Ascending aorta (tissue), 2 donors: ENCODE measurements at places on chromosomes 11 and 22.
A peak's percentile ranks its signal among the peaks of the same experiment; 100 is the strongest.

DNA sequence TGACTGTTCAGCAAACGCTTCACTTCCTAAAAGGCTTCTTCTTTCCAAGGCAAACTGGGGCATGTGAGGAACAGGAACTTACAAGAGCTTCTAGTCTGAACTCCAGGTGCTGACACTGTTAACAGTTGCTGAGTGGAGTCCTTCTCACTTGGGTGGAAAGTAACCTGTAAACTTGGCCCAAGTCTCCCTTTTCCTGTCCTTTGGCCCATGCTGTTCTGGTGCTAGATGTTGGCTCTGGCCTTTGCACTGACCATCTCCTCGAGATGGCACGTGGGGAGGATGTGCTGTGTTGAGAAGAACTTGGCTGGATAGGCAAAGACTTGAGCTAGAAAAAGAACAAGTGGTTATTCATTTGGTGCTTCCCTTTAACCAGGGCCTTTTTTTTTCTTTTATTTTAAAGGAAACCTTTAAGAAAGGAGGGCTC, 53.6 kb downstream of the PTPRJ start:
- DNase-seq: no peak

GRCh38 chr11:113105592-113105991, 144.4 kb downstream of the NCAM1 start:
- DNase-seq: no peak

GRCh38 chr22:40210818-40211217, 33.1 kb downstream of the TNRC6B start:
- DNase-seq: no peak

DNA sequence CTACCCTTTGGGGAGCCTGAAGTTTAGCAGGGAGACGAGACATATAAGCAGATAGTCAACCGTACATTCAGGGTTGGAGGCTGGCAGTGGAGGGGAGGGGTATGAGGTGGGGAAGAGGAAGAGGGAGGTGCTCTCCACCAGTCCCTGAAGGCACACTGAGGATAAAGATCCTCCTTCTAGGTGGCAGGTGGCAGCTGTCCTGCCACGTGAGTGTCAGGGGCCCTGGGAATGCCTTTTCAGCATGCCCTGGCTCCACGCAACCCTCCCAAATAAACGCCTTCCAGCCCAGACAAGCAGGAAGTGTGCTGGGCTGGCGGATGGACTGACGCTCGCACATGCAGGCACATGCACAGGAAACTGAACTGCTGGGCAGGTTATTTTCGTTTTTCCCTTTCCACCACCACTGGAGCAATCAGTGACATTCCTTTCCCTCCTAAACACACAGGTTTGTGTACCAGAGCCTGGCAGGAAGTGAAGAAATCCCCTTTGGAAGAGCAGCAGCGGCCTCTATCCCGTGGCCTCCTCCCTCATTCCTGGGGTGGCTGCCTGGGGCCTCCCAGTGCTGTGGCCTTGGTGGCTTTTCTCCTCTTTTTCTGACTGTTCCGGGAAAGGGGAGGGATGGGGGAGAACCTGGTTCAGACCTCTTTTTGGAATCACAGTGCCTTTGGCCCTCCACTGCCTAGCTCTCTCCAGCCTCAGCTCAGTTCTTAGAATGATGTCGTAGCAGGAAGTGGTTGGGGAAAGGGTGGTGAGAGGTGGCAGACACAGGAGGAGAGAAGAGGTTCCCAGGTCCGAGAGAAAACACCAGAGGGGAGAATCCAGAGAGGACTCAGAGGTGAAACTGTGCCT, 157.0 kb upstream of the TIMP3 start:
- peak; percentile 75 for DNase-seq

- no peak for DNase-seq
These were observed 21.9 kb downstream of the MRPL23 start for GRCh38 chr11:1969035-1969434.

DNA sequence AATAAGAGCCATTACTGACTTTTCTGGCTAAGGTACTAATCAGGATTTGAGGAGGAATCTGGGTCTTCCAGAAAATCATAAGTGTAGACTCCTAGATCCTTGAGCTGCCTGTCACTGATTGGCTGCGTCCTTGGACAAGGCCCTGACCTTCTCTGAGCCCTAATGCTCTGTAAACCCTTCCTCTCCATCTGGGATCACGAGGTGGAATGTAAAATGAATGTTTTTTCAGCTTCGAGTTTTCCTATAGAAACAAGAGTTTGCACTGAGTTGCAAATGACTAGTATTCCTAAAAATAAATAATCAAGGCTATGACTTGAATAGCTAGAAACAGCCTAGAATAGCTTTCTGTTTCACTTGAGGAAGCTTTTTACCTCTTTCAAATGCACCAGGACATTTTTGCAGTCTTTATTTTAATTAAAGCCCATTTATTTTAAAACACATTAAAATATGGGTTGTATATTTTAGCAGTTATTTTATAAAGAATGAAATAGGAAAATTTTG, 1.1 kb upstream of the DIXDC1 start:
- no peak for DNase-seq

DNA sequence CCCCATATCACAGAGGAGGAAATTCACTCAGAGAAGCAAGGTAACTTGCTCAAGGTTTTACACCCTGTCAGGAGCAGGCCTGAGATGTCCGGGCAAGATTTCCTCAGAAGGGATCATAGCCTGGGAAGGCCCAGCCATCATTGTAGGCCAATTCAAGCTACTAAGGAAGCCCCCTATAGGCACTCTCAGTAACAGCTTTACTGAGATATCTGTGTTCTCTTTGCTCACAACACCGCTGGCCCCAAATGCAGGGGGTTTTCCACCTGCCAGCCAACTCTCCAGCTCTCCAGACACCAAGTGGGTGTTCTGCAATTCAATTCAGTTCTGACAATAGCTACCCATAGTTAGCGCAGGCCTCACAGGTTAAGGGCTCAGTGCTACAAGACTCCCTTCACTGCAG, 84.0 kb downstream of the SLC36A4 start:
- no peak for DNase-seq

DNA sequence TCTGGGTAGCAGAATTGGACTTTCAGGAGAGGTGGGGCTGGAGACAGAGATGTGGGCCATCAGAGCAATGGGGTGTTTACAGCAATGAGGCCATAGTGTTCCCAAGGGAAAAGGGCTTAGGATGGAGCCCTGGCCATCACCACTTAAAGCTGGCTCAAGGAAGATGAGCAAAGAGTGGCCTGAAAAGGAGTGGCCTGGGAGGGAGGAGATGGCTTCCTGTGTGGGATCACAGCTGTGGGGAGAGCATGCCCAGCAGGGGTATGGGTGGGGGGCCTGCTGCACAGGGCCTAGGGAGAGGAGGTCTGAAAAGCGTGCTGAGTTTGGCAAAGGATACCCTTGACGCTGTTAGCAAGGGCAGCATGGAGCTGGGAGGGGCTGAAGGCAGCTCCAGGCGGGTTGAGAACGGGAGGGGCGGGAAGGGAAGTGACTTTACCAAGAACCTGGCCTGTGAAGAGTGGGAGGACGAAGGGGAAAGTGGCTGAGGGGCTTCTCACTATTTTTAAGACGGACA, 13.9 kb downstream of the LRRC32 start:
- DNase-seq: peak; percentile 65

DNA sequence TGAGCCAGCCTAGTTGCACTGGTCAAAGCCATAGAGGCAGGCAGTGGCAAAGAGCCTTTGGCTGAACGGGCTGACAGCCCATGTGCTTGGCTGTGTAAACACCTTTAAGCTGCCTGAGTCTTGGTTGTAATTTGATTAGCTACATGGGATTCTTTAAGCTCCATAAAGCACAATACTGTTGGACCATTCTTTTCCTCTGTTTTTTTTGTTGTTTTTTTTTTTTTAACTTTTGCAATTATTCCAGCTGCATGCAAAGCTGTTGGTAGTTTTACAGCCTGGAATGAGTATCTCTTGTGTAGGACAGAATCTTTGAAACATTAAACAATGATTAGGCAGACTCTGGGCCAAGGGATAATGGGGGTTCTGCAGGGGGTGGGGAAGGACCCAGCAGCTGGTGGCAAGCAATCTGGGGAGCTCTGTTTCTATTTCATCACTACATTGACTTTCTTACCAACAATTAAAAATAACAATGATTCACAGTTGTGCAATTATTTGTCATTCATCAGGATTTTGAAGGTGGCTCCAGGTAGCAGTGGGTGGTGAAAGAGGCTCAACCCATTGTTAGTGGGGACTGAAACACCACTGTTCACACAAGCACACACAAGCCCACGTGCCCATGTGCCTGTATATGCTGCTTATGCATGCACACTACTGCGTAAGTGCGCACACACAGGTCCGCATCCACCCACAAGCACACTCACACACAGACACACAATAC, 69.5 kb upstream of the CSNK2A3 start:
- DNase-seq: no peak

DNA sequence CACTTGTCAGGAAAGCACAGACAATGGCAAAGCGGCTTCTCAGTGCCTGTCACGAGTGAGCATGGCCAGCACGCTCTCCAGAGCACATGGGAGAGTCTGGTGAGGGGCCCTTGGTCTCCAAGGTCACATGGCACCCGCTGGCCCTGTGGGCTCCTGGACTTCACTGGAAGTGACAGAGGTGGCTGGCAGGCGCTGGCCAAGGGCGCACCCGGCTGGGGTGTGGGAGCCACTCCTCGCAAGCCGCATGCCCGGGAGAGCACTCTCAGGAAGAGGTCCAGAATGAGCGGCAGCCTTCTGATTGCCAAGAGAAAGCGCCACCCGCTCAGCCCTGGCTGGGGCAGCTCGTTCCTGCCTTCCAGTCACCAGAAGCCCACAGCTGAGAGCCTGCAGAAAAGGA, 17.1 kb upstream of the MOB2 start:
- DNase-seq: no peak

GRCh38 chr11:74446532-74446938, 20.8 kb downstream of the KCNE3 start:
- no peak for DNase-seq

DNA sequence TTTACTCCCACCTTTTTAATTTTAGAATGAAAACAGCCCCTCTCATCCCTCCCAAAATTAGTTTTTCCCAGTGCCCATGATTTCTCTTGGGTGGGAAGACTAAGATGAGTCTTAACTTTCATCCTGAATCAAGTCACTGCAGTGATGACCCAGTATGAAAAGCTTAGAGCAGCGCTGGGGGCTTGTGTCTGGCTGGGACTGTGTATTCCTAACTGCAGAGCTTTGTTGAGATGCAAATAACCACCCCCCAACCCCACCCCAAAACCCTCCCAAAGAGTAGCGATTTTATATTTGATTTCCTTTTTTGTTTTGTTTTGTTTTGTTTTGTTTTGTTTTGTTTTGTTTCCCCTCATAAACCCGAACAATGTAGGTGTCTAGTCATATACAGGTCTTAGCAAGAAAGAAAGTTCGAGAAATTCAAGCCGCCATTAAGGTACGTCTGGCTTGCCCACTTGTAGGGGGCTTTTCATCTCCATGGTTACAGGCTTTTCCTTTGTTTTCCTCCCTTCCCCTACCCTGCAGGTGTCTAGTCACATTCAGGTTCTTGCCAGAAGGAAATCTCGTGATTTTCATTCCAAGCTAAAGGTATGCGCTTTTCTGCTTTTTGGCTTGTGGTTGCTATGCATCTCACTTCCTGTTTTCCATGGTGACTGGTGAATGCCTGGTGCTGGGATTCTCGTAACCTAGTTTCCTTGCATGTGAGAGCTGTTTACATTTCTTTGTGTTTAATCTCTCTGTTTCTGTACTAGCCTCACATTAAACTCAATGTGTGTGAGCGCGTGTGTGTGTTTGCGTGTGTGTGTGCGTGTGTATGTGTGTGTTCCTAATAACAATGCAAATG, 144.6 kb upstream of the RASSF10 start:
- DNase-seq: no peak

DNA sequence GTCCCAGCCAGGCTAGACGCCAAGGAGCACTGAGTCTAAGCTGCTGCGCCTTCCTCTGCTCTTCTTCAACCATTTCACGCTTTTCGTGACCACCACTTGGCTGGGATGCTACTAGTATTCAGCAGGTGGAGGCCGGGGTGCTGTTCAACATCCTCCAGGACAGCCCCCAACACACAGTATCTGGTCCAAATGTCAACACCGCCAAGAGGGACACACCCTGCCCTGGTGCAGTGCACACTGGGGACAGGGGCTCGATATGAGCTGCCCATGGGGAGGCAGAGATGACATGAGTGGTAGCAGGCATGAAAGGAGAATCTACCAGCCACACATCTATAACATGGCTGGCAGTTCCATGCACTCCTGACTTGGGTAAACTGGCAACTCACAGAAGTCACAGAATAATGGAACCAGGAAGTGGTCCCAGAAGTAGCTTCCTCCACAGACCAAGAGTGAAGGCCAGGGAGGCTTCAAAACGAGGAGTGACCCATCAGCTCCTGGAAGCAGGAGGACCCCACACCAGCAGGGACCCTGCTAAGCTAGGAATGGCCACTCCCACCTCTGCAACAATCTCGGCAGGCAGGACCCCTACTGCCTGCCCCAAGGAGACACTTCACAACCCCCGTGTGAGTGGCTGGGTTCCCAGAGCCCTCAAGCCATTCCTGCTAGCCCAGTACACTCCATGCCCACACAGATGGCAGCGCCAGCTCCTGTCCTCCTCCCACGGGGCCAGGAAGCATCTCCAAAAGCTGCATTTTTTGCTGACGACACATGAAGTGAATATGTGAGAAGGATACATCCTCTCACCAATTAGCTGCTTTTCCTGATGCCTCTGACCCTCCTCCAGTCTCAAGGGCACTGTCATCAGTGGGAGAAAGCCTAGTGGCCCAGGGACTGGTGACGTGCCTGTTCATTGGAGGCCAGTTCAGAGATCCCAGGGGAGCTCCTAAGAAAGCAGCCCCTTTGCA, 78.8 kb downstream of the DGCR2 start:
- no peak for DNase-seq

DNA sequence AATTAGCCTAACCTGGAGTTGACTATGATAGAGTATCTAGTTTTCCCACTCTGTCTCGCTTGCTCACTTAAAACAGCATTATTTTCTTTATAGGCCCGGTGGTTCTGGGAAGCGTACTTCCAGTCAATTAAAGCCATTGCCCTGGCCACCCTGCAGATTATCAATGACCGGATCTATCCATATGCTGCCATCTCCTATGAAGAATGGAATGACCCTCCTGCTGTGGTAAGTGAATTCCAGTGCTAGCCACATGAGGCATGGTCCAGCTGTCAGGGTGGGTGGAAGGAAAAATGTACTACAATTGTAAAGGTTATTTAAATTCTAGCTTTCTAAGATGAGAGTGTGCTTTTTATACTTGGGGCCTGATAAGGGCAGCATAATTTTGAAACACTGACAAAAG, 76.0 kb downstream of the EXT2 start:
- DNase-seq: no peak

GRCh38 chr11:68066742-68067141, 27.9 kb downstream of the TCIRG1 start:
- DNase-seq: no peak

DNA sequence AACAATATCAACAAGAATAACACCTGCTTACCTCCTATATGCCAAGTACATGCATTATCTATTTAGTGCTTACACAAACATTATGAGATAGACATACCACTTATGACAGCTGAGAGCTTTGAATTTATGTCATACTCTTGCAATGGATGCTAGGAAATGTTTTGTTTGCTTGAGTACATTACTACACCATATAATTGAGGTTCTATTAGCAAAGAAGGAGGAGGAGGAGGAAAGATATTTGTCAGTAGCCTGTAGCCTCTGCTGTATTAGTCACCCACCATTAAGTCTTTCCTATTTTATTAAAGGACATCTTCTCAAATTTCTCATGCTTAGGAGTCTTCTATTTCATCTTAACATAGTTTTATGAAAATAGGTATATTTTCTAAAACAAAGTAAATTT, 6.4 kb downstream of the ANO5 start:
- no peak for DNase-seq
